ENCODE measurements at places on chromosomes 16 and 17.

GRCh38 chr17:1026599-1026975, 29.7 kb downstream of the TIMM22 start:
- DNase-seq = no peak

DNA sequence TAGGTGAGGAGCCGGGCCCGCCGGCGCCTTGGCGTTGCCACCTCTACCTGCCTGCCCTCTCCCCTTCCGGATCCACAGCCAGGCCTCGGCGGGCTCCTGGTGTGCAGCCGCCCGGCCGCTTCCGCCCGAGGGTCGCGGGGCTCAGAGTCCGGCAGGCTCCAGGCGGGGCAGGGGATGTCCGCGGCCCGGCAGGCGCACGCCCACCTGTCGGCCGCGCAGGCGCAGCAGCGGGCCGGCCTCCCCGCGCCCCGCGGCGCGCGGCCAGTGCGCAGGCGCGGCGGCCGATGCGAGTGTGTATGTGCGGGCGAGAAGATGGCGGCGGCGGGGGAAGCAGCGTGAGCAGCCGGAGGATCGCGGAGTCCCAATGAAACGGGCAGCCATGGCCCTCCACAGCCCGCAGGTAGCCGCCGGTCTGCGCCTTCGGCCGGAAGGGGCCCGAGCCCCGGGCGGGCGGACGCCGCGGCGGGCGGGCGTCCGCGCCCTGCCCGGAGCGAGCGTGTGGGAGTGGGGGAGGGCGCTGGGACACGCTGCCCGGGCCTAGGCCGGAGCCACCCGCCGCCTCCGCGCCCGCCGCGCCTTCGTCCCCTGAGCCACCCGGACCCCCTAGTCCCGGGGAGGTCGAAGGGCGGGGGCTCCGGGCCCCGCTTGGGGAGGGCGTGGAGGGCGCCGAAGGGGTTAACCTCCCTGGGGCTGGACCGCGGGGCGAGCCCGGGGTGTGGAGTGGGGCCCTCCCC, at the start of gene USP10:
TSS of gene USP10 (plus strand) at position 289 of the 734 bp plus-strand sequence. CDS start at position 380, 91 bp downstream.
- DNase-seq = peak; percentile 93

GRCh38 chr17:65712383-65713267, 151.2 kb upstream of the AXIN2 start:
- DNase-seq = no peak

GRCh38 chr16:22346483-22346882, 27.9 kb downstream of the CDR2 start:
- DNase-seq = no peak

- no peak for DNase-seq
Observed at GRCh38 chr16:88289968-88290401, 92.8 kb upstream of the ZNF469 start.

- DNase-seq = peak; percentile 82
Observed at GRCh38 chr17:43907425-43907981, at the start of gene MPP2. TSS of gene MPP2 (minus strand) at chr17:43907536. CDS start at chr17:43904460, 3,076 bp downstream.

DNA sequence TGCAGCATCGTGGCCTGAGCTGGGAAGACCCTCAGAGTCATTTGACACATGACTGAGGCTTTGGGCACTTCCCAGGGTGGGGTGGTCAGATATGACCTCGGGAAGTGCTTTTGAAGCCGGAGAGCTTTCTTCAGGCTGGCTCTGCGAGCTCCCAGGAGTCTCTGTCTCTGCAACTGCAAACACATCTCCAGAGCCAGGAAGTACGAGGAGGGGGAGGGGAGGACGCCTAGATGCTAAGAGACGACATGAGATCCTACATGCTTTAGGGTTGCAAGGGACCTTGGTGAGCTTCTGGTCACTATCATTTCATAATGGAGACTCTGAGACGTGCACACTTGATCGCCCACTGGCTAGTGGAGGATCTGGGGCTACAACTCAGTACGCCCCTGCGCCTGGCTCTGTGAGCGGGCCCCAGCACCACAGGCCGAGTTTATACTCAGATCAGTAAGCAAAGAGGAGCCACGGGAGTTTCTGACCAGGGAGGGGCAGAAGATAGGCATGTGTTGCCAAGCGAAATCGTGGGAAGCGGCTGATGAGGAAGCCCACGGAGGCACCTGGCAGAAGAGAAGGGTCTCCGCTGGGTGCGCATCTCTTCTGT, 527 bp upstream of the MGAT5B start:
- peak; percentile 57 for DNase-seq

DNA sequence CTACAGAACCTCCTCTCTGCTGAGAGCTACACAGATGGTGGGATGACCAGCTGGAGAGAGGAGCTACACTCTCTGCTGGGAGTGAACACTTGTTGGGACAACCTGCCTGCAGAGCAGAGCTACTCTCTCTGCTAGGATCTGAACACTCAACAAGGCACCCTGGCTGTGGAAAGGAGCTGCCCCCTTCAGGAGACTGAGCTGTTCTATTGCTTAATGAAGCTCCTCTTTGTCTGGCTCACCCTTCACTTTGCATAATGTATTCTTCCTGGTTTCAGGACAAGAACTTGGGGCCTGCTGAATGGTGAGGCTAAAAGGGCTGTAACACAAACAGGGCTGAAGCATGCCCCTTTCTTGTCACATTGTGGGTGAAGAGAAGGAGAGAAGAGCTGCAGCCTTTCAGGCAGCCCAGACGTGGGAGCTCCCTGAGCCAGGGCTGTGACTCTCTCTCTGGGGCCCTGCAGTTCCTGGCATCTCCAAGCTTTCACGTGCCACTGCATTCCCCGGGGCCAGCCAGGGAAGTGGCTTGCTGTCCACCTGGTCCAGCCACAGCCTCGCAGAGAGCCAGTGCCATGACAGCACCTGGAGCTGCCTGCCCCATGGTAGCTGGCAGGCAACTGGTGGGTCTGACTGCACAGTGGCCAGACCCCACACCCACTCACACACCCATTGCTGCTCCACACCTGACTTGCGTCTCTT, 272.8 kb upstream of the KCNJ16 start:
- peak; percentile 63 for DNase-seq

DNA sequence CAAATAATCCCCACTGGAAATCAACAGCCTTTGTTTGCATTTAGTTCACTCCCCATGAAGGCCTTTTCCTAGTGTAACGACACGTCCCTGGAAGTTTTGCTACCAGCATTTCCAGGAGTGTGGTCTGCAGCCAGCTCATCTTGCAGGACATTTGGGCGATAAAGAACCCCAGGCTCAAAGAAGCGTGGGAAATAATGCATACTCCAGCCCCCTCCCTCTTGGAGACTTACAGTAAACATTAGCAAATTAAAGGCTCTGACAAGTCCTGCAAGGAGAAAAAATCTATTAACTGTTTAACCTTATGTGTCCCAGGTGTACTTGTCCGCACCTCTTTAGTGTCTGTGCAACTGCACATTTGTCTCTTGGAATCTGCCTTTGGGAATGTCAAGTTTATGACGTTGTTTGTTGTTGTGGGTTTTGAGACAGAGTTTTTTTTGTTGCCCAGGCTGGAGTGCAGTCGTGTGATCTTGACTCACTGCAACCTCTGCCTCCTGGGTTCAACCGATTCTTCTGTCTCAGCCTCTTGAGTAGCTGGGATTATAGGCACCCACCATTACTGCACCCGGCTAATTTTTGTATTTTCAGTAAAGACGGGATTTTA, 131.1 kb downstream of the ABCC1 start:
- no peak for DNase-seq

- no peak for DNase-seq
Observed at GRCh38 chr17:74649909-74650308, 26.4 kb upstream of the CD300E start.

DNA sequence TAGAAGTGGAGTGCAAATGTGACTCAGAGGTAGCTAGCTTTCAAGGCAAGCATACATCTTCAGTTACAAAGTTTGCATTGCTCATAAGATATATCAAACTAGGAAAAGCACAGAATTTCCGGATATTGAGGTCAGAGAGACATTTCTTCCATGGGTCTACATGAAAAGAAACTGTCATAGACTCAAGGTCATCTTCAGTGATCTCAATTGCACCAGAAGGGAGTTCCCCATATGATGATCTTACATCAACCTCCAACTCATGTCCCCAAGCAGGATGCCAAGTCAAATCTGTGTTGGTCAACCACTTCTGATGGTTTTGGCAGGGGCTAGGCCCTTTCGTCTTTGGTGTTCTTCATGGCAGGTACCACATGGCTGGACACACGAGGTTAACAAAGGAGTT, 459.9 kb upstream of the MAF start:
- DNase-seq = no peak

- DNase-seq = no peak
Observed at GRCh38 chr17:3029213-3029913, 34.0 kb downstream of the OR1D5 start.

- DNase-seq = no peak
Observed at GRCh38 chr17:67071595-67071994, 27.2 kb downstream of the CACNG1 start.

- DNase-seq = no peak
Observed at GRCh38 chr16:29849505-29849904, 13.5 kb downstream of the CDIPT start.

DNA sequence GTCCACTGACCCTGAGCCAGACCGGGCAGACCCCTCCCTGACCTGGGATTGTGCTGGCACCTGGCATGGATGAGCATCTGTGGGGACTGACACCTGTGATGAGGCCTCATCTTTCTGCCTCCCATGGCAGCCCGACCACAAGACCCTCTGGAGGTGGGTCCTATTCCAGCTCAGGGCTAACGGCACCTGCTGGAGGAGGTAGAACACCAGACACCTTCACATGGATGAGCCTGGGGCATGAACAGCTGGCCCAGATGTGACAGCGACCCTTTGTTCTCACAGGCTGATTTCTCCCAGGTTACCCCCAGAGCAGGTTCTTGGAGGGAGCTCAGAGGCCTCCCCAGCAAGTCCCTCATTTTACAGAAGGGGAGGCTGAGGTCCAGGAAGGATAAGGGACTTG, 46.4 kb upstream of the PIK3R6 start:
- DNase-seq = no peak

- no peak for DNase-seq
Observed at GRCh38 chr17:61368049-61368831, 31.4 kb upstream of the TBX2 start.

- no peak for DNase-seq
Observed at GRCh38 chr17:61638087-61638486, 47.1 kb upstream of the NACA2 start.

- peak; percentile 85 for DNase-seq
Observed at GRCh38 chr16:2090777-2091546, 43.2 kb downstream of the TSC2 start.

DNA sequence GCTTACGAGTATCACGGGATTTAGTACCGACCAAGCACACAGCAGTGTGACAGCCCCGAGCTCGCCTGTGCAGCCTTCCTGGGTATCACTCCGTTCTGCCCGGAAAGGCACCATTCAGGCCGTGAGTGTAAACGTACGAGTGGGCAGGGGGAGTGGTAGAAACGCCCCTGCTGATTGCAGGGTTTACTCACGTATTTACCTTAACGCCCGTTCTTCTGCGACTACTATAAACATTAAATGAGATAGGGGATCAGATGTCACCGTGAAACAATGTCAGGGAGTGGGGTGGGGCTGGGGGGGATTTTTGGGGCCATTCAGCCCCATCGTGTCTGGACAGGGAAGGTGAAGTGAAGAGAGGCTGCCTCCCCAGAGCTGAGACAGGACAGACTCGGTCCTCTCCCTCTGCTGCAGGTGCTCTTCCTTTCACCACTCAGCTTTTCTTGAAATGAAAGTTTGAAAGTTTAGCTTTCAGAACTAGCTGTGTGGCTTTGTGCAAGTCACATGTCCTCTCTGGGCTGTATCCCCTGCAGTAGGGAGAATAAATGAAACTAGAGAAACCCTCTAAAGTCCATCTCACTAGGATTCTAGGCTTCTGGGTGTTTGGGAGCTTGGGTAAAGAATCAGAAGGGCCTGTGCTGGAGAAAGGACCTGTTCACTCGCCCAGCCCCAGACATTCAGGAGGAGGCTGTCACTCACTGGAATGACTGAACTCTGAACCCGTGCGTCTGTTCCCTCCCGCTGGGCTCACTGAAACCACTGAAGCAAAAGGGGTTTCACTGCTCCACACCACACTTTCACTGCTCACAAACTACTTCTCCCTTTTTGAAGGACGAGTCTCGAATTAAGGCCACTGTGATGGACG, 66.7 kb downstream of the RPA1 start:
- DNase-seq = no peak

DNA sequence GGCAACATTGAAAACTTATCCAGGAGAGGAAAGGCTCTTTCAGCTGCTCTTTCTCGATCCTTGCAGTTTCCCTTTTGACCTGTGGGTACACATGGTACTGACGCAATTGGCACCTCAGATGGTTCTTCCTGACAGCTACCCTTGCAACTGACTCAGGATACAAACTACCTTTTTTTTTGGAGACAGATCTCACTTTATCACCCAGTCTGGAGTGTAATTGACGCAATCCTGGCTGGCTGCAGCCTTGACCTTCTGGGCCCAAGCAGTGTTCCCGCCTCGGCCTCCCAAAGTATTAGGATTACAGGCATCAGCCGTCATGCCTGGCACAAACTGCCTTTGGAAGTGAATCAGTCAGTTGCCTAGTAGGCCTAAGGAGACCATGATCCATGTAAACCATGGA, 607.2 kb downstream of the WWOX start:
- DNase-seq = no peak

GRCh38 chr17:73588891-73589290, 55.4 kb downstream of the SDK2 start:
- DNase-seq = no peak

DNA sequence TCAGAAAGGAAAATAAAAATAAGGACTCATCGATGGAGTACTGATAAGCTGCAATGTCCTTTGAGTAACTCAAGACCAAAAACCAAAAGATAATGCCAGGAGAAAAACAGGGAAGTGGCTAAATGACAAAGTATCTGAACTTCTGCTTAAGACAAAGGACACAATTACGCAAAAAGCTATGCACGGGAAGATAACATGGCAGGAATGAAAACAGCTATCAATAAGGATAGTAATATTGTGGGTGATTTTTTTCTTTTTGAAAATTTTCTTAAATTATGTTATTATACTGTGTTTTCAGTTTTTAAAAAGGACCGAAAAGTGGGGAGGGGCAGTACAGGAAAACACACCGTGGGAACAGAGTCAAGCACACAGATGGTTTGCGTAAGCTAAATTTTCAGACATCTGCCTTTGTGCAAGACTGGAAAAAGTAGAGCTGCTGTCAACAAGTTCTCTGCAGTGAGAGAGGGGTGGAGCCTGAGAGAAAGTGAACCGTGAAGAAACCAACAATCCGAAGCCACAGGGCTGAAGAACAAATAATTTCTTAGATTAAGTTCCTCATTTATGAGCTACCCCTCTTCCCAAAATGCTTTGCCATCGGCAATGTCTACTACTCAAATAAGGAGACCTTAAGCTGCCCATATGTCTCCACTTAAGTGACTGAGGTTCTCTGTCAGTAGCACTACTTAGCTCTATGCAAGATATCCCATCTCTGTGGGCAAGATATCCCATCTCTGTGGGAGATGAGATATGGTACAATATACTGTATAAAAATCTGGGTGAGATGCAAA, 99.9 kb upstream of the CORO6 start:
- DNase-seq = peak; percentile 77

GRCh38 chr16:12308060-12308459, 331.5 kb downstream of the SNX29 start:
- no peak for DNase-seq

- DNase-seq = no peak
Observed at GRCh38 chr16:14003074-14003570, 68.0 kb upstream of the MRTFB start.

DNA sequence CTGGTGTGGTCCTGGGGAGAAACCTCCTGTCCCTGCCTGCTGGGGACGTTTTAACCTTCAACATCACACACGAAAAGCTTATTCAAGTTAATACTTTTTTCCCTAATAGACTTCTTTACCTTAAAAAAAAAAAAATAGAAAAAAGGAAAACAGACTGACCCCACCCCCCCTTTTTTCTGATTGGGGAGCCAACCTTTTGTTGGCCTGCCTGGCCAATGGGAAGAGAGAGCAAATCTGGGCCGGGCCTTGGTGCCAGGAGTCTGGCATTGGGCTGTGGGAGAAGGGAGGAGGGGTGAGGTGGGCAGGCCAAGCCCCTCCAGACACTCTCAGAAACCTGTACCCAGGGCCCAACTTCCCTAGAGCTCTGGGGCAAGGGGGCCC, 3.0 kb downstream of the CBX8 start:
- DNase-seq = peak; percentile 64

Data from Karpas-422 (cell line).